ENCODE measurements at places on chromosomes 1 and 21.

DNA sequence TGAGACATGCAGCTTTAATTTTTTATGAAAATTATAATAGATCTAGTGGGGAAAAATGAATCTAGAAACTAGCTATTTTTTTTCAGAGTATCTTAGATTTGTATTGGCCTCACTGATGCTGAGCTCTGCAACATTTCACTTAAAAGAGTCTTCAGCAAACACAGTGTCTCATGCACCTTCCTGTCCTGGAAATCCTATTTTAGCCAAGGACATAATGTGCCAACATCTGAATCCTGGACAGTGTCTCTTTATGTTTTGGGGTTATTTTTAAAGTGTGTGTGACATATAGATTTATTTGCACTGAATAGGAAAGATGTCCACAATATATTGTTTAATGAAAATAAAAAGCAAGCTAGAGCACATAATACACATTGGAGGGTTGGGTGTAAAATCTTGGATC is 199.1 kb upstream of the FMN2 start:
- no peak for DNase-seq

DNA sequence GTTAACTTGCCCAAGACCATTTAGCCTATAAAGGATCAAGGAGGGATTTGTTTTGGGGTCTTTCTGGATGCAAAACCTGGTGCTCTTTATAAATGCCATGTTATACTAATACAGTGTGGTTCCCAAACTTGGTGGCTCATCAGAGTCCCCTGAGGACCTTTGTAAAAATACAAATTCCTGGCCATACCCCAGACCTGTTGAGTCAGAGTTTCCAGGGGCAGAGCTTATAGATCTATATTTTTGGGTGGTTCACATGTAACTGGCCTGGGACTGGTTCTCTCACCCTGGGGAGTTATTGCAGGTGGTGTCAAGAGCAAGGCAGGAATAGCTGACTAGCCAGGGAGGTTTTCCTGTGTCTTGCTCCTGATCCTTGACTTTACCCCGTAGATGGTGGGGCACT is 136.9 kb upstream of the HNRNPU start:
- DNase-seq: no peak

- no peak for DNase-seq
Measured at GRCh38 chr1:155522069-155522468, 40.5 kb downstream of the ASH1L start.

DNA sequence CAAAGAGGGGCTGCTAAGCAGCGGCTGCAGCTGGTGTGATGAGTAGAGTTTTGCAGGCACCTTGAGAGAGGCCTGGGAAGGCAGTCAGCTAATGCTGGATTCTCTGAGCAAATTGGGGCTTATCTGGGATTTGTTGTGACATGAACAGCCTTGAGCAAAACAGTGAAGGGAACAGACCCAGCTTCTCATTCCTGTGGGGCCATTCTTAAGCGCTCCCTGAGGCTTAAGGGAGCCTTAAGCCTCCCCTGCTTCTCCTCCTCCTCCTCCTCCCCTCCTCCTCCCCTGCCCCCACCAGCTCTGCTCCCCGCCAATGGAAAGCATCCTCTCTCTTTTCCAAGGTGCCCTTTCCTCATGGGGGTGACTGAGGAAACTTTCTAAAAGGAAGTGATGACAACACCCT is 21.3 kb downstream of the HMGCS2 start:
- DNase-seq: no peak

DNA sequence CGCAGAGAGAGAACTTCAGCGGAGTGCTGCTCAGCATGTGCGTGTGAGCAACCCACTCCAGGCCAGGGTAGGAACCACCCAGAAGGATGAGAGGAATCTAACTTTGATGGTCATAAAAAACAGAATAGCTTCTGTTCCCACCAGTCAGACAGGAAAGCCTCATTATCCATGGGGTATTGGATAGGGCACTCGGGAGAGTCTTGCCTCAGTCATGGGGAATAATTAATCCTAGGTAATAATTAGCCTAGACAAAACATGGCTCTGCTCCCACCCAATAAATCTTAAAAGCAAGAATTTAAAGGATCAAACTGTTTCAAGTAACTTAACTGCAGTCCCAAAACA is 35.3 kb downstream of the LDLRAD1 start:
- peak; percentile 84 for DNase-seq

DNA sequence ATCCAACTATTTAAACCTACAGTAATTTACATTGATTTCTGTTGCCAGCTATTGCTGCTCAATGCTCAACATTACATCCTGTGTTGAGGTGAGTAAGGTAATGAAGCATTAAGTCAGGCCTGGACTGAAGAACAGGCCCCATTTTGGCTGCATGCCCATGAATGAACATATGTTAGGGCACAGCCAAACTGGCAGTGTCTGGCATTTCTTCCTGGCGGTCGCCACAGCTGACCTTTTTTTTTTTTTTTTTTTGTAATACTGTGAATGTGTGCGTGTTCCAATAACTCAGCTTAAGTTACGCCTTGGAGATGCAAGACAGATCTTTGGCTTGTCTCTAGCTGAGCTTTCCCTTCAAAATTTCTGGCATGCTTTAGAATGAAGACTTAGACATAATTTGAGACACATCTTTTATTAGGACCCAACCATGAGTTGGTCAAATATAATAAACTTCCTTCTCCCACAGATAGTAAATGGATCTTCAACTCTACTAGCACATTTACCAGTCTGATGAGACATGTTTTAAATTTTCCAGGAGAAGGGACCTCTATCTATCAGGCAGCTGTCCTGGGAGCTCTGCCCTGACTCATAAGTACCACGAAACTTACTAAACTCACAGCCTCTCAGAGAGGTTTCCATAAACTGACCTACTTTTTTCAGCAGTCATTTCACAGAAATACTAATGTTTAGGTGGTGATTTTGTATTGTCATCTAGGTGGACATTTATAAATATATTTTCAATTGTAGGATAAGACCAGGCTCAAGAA is 341.1 kb upstream of the RUNX1 start:
- DNase-seq: peak; percentile 29

GRCh38 chr1:169307176-169307575 is 60.4 kb downstream of the NME7 start:
- no peak for DNase-seq

DNA sequence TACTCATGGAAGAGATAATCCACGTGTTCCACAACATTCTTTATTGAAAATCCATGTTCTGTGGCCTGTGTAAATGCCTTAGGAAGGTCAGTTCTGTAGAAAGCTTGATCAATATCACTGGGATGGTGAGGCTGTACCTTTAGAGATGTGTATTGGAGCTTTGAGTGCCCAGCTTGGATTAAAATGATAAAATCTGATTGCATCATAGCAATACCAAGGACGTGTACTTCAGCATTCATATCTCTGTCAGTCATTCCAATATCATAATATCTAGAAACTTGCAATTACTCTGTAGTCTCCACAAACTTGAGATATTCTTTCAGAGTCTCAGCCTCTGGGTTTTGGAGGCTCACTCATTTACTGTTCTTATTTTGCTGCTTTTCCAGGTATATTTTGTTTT is 31.6 kb downstream of the IFI44 start:
- DNase-seq: no peak

- DNase-seq: peak; percentile 29
Measured at GRCh38 chr1:6959491-6959890, 174.2 kb downstream of the CAMTA1 start.

- no peak for DNase-seq
Measured at GRCh38 chr1:52627028-52627427, 5.9 kb upstream of the SHISAL2A start.

DNA sequence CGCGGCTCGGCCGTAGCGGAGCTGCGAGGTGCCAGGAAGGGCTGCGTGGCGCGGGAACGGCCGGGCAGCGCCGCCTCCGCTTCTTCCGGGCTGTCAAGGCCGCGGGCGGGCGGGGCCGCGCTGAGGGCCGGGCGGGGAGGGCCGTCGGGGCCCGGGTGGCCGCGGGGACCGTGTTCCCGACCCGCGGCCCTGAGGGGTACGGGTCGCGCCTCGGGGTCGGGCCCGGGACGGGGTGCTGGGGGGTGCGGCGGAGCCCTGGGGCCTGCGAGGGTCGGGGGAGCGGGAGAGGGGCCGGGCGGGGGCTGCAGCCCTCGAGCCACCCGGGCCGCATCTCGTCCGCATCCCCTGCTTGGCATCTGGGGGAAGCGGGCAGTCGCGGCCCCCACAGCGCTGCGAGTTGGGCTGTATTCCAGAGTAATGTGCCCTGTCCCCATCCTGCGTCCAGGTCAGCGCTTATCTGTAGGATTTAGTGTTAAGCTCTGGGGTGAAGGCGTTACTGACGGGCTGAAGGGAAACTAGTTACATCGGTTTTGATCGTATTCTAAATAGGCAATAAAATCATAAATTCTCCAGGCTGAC is 379 bp downstream of the RER1 start:
- no peak for DNase-seq

GRCh38 chr1:173757666-173758065 is 42.9 kb downstream of the KLHL20 start:
- no peak for DNase-seq

- DNase-seq: no peak
Measured at GRCh38 chr1:214583113-214583512, 19.9 kb upstream of the CENPF start.

DNA sequence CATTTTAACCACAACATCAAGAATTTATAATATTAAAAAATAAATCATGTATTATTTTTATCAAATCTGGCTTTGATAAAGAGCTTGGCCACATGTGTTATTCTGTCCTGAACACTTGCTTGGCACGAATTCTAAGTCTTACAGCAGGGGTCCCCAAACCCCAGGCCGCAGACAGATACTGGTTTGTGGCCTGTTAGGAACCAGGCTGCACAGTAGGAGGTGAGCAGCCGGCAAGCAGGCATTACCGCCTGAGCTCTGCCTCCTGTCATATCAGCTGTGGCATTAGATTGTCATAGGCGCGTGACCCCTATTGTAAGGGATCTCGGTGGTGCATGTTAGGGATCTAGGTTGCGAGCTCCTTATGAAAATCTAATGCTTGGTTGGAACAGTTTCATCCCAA is 127.6 kb upstream of the IVNS1ABP start:
- DNase-seq: no peak

- no peak for DNase-seq
Measured at GRCh38 chr21:31772674-31773555, 41.0 kb upstream of the SCAF4 start.

GRCh38 chr1:184892116-184892515 is 82.2 kb downstream of the NIBAN1 start:
- DNase-seq: no peak

DNA sequence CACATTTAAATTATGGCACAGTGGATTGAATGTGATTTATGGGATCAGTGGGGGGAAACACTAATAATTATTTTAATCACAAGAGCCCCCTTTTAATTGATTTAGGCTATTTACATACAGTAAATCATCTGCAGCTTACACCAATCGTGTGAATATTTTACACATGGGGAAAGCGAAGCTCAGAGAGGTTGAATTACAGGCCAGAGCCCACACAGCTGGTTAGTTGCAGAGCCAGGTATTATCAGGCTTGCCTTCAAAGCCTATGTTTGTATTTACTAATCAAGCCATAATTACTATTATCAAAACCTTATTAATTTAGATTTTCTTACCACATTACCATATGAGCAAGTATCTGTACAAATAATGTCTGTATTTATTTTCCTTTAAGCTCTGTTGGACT is 749 bp downstream of the SDCCAG8 start:
- DNase-seq: no peak

DNA sequence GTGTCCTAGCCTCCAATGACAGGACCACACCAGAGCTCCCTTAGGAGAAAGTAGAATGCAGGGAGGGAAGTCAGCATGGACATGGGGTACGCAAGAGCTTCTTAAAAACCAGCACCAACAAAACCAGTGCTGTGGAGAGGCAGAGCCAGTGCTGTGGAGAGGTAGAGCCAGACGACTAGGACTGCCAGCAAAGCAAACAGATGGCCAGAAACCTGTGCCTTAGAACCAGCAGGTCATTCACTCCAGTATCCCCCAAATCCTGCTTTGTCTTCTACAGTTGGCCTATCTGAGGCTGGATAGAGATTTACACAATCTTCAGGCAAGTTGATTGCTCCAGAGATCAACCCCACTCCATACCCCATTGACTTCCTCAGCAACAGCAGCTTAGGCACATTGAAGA is 459.9 kb upstream of the CAMK1G start:
- DNase-seq: no peak

GRCh38 chr1:201648907-201649721 is 110.2 kb downstream of the NAV1 start:
- no peak for DNase-seq

GRCh38 chr1:87730274-87731216 is 401.9 kb downstream of the LMO4 start:
- peak; percentile 52 for DNase-seq

- no peak for DNase-seq
Measured at GRCh38 chr1:85616364-85616705, 35.8 kb downstream of the CCN1 start.

- DNase-seq: no peak
Measured at GRCh38 chr21:40454057-40454456, 392.9 kb downstream of the DSCAM start.

- DNase-seq: no peak
Measured at GRCh38 chr1:116332451-116332850, 40.6 kb upstream of the ATP1A1 start.

GRCh38 chr1:224874775-224875174 is 54.7 kb upstream of the DNAH14 start:
- DNase-seq: peak; percentile 27

- DNase-seq: no peak
Measured at GRCh38 chr1:6825828-6826227, 40.6 kb downstream of the CAMTA1 start.

DNA sequence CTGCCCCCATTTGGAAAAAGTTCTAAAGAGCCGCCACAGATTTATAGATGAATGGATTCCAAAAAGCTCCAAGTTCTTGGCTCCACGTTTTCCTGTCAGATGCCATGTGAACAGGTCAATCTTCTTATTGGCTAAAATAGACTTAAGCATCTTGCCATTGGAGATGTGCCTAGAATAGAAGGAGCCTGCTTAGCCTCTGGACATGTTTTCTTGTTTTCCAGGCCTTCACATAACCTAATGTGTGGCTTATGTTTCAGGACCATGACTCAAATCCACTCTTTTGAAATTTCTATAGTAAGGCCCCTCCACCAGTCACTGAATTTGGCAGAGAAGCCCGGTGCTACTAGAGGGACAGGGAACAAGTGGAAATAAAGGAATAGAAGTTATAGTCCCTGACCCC is 31.5 kb downstream of the PHC2 start:
- no peak for DNase-seq

- DNase-seq: no peak
Measured at GRCh38 chr1:172827301-172827700, 168.4 kb downstream of the FASLG start.

DNA sequence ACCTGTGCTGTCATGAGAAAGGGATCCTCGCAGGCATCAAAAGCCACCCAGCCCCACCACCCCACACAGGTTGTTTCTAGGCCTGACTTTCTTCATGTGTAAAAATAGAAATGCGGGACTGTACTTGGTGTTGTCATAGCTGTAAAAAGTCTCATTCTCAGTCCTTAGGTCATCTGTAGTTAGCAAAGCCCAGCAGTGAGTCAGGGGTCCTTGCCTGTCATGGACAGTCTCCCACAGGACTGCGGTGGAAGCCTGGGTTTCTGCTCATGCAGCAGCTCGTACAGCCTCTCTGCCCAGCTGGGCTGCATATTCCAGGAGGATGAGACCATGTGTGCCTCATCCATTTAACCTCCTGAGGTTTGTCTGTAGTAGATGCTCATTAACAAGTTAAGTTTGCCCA is 58.2 kb downstream of the MRPS6 start:
- no peak for DNase-seq
